ENCODE measurements at places on chromosomes 13 and 19.

DNA sequence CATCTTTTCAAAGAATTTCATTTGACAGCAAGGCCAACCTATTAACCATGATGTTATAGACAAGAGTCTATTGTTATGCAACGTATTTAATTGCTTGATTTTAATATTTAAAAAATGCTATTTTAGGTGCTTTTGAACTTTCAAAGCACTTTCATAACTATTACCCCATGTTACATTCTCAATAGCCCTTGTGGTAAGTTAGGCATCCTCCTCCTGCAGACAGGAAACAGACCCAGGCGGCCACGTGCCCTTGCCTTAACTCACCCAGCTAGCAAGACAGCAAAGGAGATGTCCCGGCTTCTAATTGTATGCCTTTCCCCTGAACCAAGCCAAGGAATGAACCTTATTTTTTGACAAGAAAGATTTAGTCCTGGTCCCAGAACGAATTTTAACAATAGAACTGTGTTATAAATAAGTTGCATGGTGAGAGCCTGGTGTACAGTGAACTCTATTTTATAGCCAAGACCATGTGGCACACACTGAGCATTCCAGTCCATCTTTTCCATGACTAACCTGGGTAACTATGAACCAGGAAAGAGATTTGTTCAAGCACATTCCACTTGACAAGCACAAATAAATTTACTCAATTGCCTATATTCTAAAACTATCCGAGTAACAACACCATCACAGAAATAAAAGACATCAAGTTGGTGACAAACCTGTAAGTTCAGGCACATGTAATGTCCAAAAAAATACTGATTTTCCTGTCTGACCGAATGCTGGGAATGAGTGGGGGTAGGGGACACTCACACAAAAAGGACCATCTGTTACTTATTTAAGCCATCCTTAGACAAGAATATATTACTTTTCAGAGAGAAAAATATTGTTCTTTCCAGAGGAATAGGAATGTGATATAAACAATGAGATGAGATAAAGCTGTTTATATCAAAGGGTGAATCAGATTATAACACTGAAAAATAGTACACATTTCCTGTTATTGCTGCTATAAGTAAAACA lies 163.0 kb downstream of the EFNB2 start:
- DNase-seq, result no peak

GRCh38 chr19:32800754-32801153 lies 68.8 kb downstream of the SLC7A9 start:
- DNase-seq, result no peak

DNA sequence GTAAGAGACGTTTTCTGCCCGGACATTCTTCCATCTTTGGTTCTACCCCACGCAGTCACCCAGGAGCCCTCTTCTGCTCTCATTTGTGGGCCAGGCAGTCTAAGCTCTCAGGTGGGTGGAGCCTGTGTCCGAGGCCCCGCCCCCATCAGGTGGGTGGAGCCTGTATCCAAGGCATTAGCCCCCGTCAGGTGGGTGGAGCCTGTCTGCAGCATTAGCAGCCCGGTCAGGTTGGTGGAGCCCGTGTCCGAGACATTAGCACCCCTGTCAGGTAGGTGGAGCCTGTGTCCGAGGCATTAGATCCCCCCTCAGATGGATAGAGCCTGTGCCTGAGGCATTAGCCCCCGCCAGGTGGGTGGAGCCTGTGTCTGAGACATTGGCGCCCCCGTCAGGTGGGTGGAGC lies 45.5 kb upstream of the C13orf46 start:
- DNase-seq, result no peak

DNA sequence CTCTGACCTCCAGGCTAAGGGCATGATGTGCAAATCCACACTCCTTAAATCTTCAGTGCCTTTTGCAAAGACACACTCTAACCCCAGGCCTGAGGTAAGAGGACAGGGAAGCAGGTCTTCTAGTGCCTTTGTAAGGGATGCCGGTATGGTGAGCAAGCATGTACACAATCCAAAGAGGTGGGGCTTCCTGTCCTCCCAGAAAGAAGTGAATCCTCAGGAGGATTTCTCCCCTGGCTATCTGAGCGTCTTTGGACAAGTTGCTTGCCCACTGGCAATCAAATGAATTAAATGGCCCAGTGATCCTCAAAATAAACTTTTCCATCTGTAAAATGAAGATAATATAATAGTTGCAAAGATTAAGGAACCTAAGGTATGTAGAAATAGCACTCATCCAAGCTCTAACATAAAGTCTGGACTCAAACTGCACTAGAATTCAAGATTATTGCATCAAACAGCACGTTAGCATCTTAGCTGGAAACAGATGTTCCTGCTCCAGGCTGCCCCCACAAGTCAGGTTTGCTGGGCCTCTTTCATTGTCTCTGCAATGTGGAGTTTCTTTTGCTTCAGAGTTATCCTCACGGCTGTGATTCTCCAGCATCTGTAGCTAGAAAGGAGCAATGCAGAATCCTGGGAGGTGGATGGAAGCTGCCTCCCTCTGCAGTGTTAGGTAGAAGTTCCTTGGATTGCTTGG lies 249.6 kb downstream of the TSHZ3 start:
- DNase-seq, result no peak

DNA sequence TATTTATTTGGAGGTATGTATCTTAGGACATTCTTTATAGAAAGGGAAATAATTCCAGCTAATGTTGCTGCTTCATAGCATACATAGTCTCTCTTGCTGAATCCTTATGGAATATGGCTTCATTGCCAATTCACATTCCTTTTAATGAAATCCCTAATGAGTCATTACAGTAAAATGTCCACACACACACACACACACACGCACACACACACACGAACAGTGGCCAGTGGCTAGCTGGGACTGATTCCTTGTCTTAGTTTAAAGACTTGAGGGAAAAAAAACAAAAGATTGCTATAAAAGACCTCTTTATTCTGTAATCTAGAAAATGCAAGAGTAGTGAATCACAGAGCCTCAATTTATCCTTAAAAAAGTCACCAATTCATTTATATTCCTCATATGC lies 301.6 kb downstream of the SLITRK6 start:
- no peak for DNase-seq

DNA sequence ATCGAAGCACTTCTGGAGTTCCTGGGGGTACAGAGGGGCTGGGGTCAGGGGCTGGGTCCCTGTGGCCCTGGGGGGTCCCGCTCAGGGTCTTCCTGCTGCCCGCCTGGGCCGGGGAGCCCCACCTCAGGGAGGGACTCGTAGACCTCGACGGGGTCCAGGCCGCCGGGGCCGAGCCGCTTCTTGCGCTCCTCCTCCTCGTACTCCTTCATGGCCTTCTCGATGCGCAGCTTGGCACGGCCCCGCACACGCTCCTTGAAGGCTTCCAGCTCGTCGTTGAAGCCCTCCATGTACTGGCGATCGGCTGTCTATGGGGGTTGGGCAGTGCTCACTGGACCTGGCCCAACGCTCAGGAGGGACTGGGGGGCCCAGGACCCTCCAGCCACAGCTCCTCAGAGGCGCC lies 10.2 kb downstream of the CDC37 start:
- no peak for DNase-seq

Measured in NCI-H2081 (cell line).